Non-pigmented ciliary epithelial cell (primary cell): ENCODE measurements at places on chromosomes 16 and 17.

GRCh38 chr17:58215685-58216084 is 3.4 kb downstream of the MKS1 start:
- DNase-seq = no peak

DNA sequence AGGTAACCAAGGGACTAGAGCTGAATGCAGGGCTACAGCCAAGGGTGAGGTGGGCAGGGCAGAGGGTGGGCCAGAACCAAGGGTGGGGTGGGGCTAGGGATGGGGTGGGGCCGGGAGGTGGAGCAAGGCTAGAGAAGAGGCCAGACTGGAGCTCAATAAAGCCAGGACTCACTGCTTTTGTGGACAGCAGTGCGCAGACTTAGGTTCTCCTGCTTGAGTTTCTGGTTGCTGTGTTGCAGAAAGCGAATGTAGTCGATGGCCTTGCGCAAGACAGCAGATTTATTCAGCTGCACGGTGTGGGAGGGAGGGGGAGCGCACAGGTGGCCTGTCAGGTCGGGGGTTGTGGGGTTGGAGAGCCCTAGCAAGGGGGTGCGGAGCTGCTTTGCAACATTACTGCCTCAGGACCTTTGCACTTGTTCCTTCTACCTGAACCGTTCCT is 18.7 kb downstream of the SREBF1 start:
- no peak for DNase-seq

DNA sequence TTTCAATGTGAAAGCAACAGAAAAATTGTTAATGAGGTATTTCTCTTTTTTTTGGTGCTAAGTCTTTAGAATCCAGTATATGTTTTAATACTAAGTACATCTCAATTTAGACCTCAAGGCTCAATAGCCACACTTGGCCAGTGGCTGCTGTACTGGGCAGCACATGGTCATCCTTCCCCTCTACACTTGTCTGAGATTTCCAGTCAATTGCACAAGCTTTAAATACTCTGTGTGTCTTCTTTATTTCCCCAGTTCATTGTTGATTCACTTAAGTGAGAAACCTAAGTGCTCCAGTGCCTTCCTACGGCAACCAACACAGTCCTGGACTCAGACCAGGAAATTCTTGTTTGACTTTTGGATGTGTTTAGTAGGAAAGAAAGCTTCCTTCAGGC is 62.2 kb downstream of the TNRC6C start:
- DNase-seq = no peak

DNA sequence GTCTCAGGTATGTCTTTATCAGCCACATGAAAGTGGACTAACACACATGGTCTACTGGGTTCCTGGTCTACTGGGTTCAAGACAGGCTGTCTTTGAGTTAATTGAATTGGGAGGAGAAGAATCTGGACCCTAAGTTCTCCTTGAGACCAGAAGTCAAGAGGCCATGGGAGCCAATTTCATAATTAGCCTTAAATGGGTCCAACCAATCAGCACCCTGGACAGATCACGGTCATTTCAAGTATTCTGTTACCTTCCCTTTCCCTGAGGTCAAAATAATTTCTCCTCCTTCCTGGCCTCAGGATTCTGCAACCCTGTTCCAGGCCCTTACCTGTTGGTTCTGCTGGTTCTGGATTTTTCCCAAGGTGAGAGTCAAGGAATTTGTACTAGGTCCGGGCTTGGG is 23.8 kb downstream of the OSBPL7 start:
- no peak for DNase-seq

DNA sequence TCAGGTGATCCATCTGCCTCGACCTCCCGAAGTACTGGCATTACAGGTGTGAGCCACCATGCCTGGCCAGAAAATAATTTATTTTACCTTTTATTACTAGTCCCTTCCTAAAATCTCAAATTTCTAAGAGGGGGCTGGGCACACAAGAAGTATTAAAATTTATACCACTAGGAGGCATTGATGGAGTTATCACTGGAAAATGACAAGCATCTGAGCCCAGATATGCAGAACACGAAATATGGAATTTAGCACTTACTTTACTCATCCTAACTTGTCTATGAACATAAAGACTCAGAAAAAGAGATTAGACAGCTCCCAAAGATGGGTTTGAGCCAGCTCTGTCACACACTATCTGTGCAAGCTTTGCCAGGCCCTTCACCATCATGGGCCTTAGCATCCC is 46.4 kb downstream of the STAT5A start:
- no peak for DNase-seq

GRCh38 chr17:52202520-52203080 is 44.1 kb upstream of the CA10 start:
- DNase-seq = no peak

- DNase-seq = no peak
These were observed 8.3 kb downstream of the CCR7 start for GRCh38 chr17:40556884-40557414.

DNA sequence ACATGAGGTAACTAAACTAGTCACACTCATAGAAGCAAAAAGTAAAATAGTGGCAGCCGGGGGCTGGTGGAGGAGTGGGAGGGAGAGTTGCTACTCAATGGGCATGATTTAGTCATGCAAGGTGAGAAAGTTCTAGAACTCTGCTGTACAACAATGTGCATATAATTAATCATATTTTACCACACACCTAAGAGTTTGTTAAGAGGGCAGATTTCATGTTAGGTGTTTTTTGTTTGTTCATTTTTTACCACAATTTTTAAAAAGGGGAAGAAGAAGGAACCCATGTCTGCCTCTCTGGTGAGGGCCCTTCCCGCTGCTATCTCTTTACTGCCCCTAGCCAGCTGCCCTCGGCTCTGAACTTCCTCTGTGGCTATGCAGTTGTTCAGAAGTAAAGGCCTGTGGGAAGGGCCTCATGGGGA is 11.2 kb downstream of the CD300LB start:
- no peak for DNase-seq

- DNase-seq = no peak
These were observed 9.7 kb downstream of the ETV4 start for GRCh38 chr17:43536236-43536992.

- DNase-seq = no peak
These were observed 16.8 kb downstream of the SPNS2 start for GRCh38 chr17:4515501-4515900.

DNA sequence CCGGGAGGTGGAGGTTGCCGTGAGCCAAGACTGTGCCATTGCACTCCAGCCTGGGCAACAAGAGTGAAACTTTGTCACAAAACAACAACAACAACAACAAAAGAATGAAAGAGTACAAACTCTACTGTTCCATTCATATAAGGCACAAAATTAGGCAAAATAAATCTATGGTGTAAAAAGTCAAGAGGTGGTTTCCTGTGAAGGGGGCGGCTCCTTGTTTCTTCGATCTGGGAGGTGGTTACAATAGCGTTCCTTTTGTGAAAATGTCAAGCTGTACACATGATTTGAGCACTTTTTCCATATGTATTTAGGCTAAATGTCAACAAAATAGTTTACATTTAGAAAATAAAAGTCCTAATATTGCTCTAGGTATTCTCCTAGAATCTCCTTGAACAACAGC is 6.9 kb downstream of the SIAH1 start:
- DNase-seq = no peak

- no peak for DNase-seq
These were observed 28.4 kb upstream of the SLC12A3 start for GRCh38 chr16:56836410-56837230.

DNA sequence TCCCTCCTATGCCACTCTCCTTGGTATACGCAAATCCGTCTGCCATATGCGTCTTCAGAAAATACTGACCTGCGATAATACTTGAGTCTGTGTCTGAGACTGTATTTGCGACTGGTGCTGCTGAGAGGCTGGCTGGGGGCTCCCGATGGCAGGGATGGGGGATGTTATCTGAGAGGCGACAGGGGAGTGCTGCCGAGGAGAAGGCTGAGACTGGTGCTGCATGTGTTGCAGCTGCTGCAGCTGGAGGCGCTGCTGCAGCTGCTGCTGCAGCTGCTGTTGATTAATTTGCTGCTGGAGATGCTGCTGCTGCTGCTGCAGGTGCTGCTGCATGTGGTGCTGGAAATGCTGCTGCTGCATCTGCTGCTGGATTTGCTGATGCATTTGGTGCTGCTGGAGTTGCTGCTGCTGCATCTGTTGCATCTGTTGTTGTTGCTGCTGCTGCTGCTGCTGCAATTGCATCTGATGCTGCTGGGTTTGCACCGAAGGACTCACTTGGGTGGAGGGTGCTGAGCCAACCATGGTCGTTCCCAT is 107.7 kb downstream of the TOX3 start:
- DNase-seq = no peak

- DNase-seq = no peak
These were observed 345.3 kb downstream of the CA10 start for GRCh38 chr17:51813140-51813783.

- no peak for DNase-seq
These were observed 5.2 kb downstream of the EVI2B start for GRCh38 chr17:31308372-31309334.

GRCh38 chr17:77254951-77255825 is 114.4 kb downstream of the SEC14L1 start:
- DNase-seq = no peak

- DNase-seq = no peak
These were observed 69.7 kb downstream of the STXBP4 start for GRCh38 chr17:55038291-55038690.

- no peak for DNase-seq
These were observed 134.2 kb downstream of the USP22 start for GRCh38 chr17:20908313-20909267.
